ENCODE measurements at places on chromosomes 4 and X. TPM values are rescaled to one million over a fixed set of nuclear protein-coding genes. Genes with fewer than 3 reads are reported as not detected.

- DNase-seq: no peak
These were observed 219.0 kb upstream of the GATB start for GRCh38 chr4:151979819-151980218.

DNA sequence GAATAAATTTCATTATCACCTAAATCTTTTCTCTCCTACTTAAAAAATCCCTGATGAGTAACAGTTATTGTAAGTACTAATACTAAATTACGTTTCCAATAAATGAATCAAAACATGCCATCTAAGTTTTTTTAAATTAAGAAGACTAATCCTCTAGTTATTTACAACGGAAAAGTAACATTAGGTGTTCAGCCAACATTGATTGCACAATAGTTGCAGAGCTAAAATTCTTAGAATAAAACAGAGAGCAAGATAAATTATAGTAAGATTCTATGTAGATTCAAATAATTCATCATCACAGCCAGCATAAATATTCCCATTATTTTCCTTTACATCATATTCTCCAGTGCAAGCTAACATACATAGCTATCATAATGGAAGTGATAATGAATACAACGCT, 139.2 kb downstream of the HDX start:
- DNase-seq: peak; percentile 40

DNA sequence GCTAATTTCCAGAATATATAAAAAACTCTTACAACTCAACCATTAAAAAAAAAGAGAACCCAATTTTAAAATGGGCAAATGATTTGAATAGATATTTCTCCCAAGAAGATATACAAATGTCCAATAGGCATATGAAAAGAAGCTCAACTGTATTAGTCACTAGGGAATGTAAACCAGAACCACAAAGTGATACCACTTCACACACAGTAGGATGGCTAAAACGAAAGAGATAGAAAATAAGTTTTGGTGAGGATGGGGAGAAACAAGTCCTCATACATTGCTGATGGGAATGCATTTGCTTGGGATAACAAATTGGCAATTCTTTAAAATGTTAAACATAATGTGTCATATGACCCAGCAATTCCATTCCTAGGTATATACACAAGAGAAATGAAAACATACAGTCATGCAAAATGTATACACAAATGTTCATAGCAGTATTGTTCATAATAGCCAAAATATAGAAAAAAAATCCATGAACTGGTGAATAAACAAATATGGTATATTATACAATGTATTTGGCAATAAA, 5.7 kb downstream of the TCEAL3 start:
- DNase-seq: no peak

DNA sequence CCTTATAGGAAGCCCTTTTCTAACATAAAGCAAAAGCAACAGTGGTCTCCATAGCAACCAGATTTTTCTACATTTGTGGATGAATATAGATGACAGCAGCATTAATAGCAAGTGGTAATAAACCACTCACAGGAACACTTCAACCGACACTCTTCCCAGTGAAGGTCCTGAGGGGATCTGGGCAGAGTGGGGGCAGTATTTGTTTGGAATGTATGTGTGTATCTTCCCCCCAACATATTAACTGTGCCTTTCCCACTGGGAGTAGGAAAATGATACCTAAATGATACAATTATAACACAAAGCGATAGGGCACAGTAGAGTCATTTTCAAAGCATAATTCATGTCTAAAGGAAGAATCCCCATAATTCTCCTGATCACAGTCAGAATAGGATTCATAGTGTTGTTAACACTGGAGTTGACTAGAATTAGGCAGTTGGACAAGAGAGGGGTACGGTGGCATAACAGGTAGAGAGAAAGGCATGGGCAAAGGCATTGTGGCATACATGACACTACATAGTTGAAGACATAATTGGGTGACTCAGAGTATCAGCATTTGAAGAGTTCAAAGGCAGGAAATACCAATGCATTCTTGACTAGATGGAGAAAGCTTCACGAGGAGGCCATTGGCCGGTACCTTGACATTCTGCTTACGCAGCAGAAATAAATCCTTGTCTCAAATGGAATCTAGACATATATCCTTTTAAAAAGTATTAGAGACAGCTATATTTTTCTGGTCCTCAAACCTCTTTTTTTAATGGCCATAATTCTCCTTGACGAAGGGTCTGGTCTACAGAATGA, 15.2 kb downstream of the CAPN6 start:
- DNase-seq: no peak

- no peak for DNase-seq
These were observed 140.5 kb downstream of the KLHL8 start for GRCh38 chr4:87079967-87080366.

DNA sequence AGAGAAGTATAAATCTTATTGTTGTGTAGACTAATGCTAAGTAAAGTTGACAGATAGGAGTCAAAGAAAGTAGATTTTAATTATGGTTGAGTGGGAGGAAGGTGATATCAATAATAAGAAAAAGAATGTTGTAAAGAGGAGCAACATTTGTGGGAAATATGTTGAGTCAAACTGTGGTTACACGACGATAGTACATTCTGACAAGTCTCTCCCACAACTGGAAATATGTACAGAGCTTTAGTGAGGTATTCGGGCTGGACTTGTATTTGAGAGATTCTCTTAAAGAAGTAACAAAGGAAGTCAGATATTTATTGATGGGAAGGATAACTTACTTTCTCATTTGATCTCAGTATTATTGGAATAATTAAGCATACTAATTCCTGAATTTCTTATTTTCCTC, 525.3 kb upstream of the MAGEB2 start:
- no peak for DNase-seq

DNA sequence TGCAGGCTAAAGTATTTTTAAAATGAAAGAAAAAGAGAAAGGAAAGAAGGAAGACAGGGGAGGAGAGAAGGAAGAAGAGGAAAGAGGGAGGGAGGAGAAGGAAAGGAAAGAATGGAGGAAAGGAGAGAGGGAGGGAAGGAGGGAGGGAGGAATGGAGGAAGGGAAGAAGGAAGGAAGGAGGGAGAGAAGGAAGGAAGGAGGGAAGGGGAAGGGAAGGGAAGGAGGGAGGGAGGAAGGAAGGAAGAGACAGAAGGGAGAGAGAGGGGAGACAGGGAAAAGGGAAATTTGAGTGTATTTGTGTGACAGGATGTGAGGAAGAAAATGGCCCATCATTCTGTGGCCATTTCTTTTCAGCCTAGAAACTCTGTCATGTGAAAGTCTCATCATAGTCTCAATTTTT, 14.9 kb upstream of the PLAC1 start:
- DNase-seq: no peak

- DNase-seq: no peak
These were observed 850.9 kb downstream of the FAM133A start for GRCh38 chrX:94524867-94525266.

DNA sequence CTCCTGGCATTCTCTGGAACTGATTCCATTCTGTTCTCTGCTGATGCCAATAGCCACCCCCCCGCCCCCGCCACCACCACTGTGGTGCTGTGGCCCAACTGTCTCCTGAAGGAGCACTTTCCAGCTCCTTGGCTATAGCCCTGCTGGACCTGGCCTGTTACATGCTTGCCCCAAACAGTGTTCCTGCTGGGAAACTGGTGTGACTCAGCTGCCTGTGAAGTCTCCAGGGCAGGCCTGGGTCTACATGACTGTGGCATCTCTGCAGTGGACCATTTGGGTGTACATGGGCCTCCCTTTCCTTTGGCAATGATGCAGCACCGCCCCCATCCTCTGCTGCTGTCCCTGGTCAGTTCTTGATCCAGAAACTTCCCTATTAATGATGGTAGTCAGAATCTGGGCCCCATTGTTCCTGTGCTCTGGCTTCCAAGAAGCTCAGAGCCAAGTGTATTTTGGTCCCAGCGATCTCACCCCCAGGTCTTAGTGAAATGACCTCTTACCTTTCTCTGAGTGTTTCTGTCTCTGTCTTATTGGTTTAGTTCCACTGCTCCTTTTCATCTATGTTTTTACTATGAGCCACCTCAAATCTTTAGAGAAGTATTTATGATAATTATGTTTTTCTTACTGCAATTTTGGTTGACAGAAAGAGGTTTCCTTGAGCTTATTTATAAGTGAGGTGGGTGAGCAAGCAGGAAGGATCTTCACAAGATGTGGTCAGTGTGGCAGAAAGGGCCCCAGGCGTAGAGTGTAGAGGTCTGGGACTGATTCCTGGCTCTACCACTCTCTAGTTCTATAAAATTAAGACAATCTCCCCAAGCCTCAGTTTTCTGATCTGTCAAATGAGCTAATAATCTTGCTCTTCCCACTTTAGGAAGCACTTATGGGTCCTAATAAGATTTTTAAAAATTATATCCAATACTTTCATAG, 210.7 kb upstream of the EOLA2 start:
- DNase-seq: no peak

DNA sequence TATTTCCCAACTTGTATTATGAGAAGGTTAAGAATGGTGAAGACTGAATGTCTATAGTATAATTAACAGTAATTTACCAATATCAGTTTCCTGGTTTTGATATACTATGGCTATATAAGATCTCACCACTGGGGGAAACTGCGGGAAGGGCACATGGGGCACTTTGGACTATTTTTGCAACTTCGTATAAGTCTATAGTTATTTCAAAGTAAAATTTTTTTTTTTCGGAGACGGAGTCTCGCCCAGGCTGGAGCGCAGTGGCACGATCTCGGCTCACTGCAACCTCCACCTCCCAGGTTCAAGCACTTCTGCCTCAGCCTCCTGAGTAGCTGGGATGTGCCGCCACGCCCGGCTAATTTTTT, 46.1 kb downstream of the CXorf58 start:
- DNase-seq: no peak

DNA sequence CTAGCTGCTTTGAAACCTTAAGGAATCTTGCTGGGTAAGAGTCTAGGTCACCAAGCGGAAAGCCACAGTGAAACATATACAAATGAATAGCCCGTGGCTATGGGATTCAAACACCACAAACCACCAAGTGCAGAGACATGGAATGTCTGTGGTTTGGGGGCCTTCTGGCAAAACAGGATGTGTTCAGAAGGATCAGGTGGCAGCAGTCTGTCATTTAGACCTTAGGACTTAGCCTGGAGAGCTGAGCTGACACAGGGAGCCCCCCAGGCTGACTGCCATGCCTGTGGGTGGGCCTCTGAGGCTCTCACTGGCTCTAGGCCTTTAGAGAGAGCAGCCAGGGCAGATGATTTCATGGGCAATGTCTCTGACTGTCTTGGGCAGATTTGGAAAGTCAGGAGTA, 225.6 kb downstream of the FBXW7 start:
- DNase-seq: no peak

DNA sequence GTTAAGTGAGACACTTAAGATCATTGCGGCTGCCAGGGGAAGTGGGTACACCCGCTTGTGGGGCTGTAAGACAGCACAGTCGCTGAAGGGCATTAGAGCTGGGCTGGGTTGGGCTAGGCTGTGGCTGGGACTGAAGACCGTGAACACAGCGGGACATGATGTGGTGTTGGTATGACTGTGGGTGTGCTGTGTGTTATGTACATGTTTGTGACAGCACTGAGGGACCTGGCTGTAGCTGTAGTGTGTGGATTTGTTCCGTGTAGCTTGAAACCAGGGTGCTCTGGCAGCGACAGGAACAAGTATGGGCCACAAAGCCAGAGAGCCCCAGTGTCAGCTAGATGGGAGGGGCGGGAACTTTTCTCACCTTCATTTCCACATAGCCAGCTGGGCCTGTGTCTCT, 82.1 kb downstream of the NHSL2 start:
- no peak for DNase-seq

DNA sequence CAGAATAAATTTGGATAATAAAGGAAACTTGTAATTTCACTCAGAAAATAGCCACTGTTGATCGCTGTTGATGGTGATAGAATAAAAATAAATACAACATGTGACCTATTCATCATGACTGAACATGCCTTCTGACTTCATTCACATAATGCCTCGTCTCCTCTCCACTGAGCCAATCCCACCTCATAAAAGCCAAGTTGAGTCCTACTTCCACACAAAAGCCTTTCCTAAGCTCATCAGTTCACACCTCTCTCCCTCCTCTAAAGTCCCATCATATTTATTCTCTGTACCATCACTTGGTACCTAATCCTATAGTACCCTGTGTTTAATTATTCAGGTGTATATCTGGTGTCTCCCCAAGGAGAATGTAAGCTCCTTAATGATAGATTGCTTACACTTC, 37.7 kb downstream of the APOO start:
- no peak for DNase-seq

- peak; percentile 61 for DNase-seq
These were observed 23.2 kb downstream of the DIAPH2 start for GRCh38 chrX:96707804-96708203.

DNA sequence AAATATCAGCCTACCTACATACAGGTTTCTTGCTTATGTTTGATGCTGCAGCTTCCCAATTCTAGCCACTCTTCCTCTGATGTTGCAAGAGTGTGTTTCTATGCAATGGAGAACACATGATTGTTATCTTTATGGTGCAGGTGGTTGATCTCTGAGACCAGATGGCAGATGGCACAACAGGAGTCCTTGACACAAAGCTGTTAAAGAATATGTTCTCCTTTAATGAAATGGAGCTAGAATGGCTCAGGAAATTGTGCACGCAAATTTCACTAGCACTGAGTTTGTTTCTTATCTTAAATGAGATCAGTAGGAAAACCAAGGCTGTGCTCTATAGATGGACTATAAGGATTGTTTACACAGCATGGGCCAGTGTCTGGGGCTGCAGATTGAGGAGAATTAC, 29.9 kb upstream of the TTC29 start:
- DNase-seq: no peak

The MSL3 gene
- 17.4 TPM for total RNA-seq

The CD99L2 gene
- 23.0 TPM for total RNA-seq

The CXCR3 gene
- not detected for total RNA-seq

The ACOT9 gene
- 53.1 TPM for total RNA-seq

The S100G gene
- not detected for total RNA-seq

The SMIM10L2A gene
- 1.6 TPM for total RNA-seq

The PHF8 gene
- total RNA-seq: 9.9 TPM

The MAGEC3 gene
- 0.04 TPM for total RNA-seq

The KCND1 gene
- 0.66 TPM for total RNA-seq

The CT45A1 gene
- 0.13 TPM for total RNA-seq

The YY2 gene
- 0.93 TPM for total RNA-seq

The SPARCL1 gene
- total RNA-seq: 314 TPM

The KDR gene
- 48.9 TPM for total RNA-seq
